A549 treated with AZD2906 at 1 μM for 4 hours (cell line): ENCODE measurements at places on chromosomes 2 and 18. TPM values are rescaled to one million over a fixed set of nuclear protein-coding genes. Genes with fewer than 3 reads are reported as not detected.

HSBP1L1 gene
- total RNA-seq: 10.7 to 14.6 TPM (median 12.4 TPM) in 5 replicates

SLC9A4 gene
- not detected in 5 replicates for total RNA-seq

CIDEA gene
- not detected in 5 replicates for total RNA-seq

PLEK gene
- not detected in 5 replicates for total RNA-seq

STAT4 gene
- total RNA-seq: 3.5 to 5.2 TPM (median 4.5 TPM) in 5 replicates

FBXO36 gene
- 0.93 to 1.7 TPM (median 1.3 TPM) in 5 replicates for total RNA-seq

FECH gene
- 33.0 to 39.3 TPM (median 37.9 TPM) in 5 replicates for total RNA-seq

DCC gene
- total RNA-seq: not detected in 5 replicates

YES1 gene
- total RNA-seq: 16.8 to 29.5 TPM (median 20.9 TPM) in 5 replicates

FOXI3 gene
- 0.05 to 0.06 TPM (median 0.05 TPM) in 4 of 5 replicates, not detected in the other for total RNA-seq

TMX3 gene
- total RNA-seq: 14.2 to 26.7 TPM (median 18.4 TPM) in 5 replicates

ACMSD gene
- total RNA-seq: not detected in 5 replicates

CFAP65 gene
- total RNA-seq: 0.11 to 0.32 TPM (median 0.17 TPM) in 5 replicates

CAPN13 gene
- 0.06 to 0.14 TPM (median 0.09 TPM) in 5 replicates for total RNA-seq

LRATD1 gene
- 0.09 to 0.17 TPM (median 0.14 TPM) in 5 replicates for total RNA-seq

COL3A1 gene
- total RNA-seq: 0.14 to 0.22 TPM (median 0.15 TPM) in 5 replicates

FBXO48 gene
- 0.40 to 0.61 TPM (median 0.56 TPM) in 5 replicates for total RNA-seq

LGALSL gene
- total RNA-seq: 11.0 to 12.8 TPM (median 11.5 TPM) in 5 replicates

GPR45 gene
- total RNA-seq: 0.06 TPM in 1 of 5 replicates, not detected in the others

GKN2 gene
- 1.9 to 3.2 TPM (median 2.5 TPM) in 5 replicates for total RNA-seq

NEURL3 gene
- 0.41 to 0.89 TPM (median 0.83 TPM) in 5 replicates for total RNA-seq

RNU2-63P gene
- total RNA-seq: 1.4 TPM in 1 of 5 replicates, not detected in the others
